ENCODE measurements at places on chromosomes 16 and 17.
A peak's percentile ranks its signal among the peaks of the same experiment; 100 is the strongest.

DNA sequence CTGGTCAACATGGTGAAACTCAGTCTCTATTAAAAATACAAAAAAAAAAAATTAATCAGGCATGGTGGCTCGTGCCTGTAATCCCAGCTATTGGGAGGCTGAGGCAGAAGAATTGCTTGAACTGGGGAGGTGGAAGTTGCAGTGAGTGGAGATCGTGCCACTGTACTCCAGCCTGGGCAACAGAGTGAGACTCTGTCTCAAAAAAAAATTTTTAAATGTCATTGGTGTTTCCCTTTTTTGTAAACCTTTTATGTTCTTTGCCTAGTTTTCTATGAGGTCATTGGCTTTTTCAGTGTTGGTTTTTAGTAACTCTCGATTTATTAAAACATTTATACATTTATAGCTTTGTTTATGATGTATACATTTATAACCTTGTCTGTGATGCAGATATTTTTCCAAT lies 18.2 kb downstream of the NLRC5 start:
- DNase-seq, result no peak

DNA sequence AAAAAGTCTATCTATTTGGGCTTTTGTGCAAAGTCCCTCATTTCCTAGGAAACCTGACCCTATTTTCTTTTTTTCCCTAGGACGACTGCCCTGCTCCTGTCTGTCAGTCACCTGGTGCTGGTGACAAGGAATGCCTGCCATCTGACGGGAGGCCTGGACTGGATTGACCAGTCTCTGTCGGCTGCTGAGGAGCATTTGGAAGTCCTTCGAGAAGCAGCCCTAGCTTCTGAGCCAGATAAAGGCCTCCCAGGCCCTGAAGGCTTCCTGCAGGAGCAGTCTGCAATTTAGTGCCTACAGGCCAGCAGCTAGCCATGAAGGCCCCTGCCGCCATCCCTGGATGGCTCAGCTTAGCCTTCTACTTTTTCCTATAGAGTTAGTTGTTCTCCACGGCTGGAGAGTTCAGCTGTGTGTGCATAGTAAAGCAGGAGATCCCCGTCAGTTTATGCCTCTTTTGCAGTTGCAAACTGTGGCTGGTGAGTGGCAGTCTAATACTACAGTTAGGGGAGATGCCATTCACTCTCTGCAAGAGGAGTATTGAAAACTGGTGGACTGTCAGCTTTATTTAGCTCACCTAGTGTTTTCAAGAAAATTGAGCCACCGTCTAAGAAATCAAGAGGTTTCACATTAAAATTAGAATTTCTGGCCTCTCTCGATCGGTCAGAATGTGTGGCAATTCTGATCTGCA lies 12.9 kb downstream of the TMEM98 start:
- no peak for DNase-seq

- DNase-seq, result no peak
Observed at GRCh38 chr16:16018705-16019104, 69.3 kb downstream of the ABCC1 start.

DNA sequence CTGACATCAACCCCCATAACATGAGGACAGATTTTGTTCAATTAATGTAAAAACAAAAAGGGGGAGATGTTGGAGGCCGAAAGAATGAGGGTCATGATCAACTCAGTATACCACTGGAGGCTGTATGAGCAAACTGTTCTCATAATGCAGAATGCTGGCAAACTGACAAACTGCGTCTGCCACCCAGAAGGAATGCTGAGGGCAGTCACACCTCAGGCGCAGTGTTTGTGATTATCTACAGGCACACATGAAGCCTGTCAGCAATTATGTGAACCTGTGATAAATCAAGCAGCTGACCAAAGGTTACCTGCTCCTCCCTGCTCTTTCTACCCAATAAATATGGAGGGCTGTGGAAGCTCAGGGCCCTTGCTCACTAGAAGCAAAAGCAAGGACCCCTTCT lies 27.3 kb downstream of the CD300LG start:
- no peak for DNase-seq

DNA sequence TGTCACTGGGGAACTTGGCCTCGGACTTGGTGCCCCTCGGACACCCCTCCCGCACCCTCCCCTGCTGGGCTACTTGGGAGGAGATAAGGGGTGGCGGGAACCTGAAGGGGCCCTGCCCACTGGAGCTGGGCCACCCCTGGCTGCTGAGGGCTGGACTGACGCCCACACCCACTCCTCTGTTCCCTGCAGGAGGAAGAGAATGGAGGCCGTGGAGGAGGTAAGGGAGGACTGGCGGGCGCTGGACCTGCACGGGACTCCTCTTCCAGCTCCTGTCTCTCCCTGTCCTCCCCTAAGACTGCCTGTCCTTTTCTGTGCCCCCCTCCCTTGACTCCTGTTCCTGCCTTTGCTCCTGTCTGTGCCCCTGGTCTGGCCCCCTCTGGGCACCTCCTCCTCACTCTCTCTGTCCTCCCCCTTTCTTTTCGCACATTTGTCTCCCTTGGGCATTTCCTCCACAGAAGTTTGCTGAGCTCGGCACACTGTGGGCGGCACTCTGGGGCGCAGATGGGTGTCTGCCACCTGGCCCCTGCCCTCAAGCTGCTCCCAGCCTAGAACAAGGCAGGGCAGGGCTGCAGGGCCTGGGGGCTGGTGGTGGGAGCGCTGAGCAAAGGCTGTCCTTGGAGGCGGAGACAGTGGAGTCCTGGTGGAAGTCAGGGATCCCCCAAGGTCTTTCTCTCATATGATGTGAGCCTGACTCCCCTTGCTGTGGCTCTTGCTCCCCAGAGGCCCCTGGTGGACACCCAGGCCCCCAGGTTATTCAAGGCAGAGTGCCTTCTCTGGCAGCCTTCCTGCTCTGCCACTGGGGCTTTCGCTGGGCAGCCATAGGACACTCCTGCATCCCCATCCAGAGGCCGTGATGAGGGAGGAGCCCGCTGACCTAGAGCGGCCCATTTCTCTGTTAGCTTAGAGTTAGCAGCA lies 32.7 kb downstream of the ARHGAP23 start:
- DNase-seq, result no peak

DNA sequence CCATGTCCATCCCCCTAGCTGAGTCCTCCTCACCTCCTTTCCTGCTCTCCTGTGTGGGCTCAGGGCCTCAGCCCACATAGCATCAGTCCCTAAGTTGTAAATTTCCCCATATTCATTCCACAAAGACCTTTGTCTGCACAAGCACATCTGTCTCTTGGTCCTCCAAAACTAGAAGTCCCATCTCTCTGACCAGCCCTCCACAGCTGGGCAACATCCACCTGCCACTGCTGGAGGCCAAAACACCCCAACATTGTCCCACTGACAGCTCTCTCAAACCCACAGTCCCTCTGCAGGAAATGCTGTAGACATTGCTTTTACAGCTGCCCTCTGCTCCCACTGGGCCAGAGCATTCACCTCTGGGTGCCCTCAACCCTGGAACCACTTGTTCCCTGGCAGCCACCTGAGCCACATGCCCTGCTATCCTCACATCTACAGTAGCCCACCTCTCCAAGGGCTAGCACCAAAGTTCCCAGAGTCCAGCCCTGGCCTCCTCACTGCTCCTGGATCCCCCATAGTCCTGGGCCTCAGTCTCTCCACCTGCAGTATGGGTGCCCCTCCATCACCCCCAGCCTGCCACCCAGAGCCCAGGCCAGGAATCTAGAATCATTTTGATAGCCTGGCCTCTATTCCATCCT lies 1722.7 kb downstream of the TP53TG3F start:
- DNase-seq, result no peak

- no peak for DNase-seq
Observed at GRCh38 chr16:814974-815373, 14.4 kb upstream of the GNG13 start.

DNA sequence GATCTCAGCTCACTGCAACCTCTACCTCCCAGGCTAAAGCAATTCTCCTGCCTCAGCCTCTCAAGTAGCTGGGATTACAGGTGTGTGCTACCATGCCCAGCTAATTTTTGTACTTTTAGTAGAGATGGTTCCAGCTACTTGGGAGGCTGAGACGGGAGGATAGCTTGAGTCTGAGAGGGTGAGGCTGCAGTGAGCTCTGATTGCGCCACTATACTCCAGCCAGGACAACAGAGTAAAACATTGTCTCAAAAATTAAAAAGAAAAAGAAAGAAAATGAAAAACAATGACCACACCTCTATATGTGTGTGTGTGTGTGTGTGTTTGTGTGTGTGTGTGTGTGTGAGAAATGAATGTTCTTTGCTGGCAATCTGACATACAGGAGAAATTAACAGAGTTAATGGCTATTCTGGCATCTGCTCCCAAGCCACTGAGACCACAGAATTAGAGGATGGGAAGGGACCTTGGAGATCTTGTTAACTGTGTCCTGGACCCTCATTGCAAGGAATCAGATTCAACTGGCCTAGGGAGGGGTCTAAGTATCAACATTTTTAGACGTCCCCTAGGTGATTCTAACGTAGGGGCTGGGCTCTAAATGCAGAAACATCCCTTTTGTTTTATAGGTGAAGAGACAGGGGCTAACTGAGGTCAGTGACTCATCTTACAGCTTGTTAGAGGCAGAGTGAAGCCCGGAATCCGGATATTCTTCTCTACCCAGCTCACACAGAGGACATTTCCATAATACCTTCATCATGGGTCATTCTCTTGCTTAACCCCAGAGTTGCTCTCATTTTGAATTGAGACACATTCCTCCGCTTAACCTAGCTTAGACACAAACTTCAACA lies 16.4 kb upstream of the MARCHF10 start:
- DNase-seq, result no peak

DNA sequence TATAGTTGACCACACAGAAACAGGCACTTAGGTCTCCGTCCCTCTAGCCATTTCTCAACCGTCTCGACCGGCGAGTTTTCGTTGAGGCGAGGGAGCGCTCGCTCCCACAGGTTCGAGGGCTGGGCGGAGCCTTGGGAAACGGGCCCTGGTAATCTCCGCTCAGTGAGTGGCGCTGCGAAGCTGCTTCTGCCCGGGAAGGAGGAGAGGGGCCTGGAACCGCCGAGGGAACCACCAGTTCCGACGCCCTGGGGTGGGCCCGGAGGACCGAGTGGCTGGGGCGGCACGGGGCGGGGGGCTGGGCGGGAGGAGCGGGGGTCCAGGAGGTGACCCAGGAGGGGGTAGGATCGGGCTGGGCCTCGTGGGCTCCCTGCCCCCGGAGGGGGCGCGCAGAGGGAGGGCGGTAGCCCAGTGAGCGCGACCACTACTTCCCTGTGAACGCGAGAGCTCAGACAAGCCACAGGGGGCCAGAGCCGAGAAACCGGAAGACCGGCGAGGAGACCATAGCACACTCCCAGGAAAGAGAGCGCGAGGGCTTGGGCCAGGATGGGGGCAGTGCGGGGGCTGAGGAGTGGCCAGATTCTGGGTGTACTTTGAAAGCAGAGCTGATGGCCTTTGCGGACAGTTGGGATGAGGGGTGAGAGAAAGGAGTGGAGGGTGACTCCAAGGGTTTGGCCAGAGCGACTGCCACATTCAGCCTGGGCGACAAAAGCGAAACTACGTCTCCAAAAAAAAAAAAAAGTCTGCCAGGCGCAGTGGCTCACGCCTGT lies 29.9 kb upstream of the ARL4D start:
- peak; percentile 33 for DNase-seq

DNA sequence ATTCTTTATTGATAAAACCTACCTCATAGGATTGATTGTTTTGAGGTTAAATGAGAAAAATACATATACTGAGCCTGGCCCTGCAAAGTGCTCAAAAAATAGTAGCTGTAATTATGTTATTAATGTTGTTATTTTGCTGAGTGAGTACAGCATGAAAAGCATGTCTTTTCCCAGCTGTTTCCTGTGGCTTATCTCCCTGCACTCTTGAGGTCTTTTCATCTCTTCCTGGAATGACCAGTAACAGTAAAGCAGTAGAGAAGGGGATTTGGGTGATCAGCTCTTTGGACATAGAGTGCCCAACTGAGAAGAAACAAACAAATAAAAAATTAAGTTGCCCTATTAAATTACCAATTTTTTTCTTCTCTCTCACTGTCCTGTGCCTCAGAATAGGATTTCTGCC lies 53.7 kb downstream of the NFAT5 start:
- no peak for DNase-seq

Measured in NCI-H1105 treated with DMSO at 0.1 percent for 48 hours (cell line).